ENCODE measurements at places on chromosomes 1 and 21.

GRCh38 chr1:74548961-74549750, 36.7 kb upstream of the LRRC53 start:
- no peak for DNase-seq

DNA sequence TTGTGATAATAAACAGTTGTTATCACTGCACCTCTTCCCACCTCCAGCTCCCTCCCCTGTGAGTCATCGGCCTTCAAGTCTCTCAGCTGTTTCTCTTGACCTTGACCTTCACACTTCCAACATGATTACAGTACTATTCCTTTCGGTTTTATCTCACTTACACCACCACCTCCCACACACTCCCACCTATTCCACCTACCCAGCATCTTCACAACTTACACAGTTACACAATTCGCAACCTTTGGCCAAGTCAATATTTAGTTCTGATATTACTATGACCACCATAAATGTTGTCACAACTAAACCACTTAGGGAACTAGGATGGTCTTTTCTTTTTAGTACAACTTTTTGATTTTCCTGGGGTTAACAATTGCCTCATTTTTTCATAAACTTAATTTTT, 60.2 kb downstream of the RIPK4 start:
- DNase-seq, result no peak

GRCh38 chr1:222326710-222327036, 221.2 kb downstream of the HHIPL2 start:
- DNase-seq, result no peak

DNA sequence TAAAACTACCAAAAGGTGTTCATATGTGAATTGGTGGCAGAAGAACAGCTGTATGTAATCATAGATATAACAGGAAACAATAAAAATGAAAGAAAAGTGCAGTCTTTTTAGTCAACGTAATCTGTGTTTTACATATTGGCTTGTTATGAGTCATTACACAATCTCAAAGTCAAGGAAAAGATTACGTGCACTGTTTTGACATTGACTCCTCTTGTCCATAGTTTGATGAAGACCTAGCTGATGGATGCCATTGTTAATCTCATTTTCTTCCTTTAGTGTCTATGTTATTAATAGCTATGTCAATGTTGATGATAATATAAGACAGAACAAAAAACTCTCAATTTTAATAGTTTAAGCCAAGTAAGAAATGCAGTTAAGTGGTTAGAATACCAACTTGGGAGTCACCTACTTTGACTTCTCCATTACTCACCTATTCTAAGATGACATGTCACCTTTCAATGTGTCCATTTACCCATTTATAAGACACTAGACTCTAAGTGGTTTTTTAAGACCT, 84.5 kb upstream of the SAMSN1 start:
- DNase-seq, result no peak

- DNase-seq, result no peak
These were observed 56.7 kb upstream of the CD1D start for GRCh38 chr1:158124034-158124433.

DNA sequence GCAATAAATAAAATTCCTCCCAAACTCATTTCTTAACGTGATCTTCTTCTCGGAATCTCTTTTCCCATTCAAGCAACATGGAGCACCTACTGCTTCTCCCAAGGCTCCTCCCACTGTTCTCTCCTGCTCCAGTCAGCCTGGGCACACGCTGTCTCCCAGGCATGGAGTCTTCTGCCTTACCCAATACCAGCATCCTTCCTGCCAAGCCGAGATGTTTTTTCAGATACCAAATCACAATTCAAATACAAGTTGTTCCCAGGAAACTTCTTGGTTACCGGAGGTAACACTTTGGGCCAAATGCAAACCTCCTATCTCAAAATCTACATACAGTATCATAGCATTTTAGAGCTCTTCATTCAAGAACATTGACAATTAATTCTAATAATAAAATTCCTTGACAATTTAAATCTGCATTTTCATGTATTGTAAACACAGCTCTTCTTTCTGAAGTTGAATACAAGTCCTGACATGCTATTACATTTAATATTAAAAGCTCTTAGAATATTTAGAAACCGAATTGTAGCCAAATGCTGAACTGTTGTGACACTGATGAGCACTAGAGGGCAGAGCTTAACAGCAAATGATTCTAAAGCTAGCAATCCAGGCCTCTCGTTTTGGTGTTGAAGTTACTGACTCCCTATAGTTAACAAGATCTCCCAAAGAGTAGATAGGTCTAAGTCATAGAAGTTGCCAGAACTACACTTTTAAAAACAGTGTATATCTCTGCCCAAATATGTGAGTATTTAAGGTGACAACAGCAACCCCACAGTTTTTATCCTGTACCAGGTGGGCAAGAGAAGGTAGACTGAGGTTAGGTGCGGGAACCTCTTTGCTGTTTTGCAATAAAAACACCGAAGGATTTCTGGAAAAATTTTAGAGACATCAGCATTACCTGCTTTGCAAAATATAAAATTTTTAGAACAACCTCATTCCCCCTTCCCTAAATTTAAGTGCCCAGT, 52.3 kb downstream of the BCAR3 start:
- DNase-seq, result peak; percentile 78

GRCh38 chr1:24409535-24409934, 4.0 kb downstream of the STPG1 start:
- peak; percentile 72 for DNase-seq

DNA sequence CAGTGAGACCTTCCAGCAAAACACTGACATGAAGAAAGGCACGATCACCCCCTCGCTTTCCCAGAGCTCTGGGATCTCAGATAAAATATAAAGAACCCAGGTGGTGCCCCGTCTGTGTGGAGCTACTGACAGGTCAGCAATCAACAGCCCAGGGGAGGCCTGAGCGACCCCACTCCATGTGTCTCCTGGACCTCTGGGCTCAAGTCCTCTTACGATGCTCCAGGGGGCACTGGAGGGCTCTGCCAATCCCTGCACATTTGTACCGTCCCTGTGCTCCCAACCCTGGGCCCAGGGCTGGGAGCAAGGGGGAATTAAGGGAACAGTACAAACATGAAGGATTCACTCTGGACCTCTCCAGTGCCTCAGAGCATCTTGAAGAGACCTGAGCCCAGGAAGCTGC, 12.5 kb downstream of the S100A7A start:
- no peak for DNase-seq
